ENCODE measurements at places on chromosomes 6 and 20.
A peak's percentile ranks its signal among the peaks of the same experiment; 100 is the strongest.

- peak; percentile 11 for DNase-seq
Measured at GRCh38 chr20:4369798-4370124, 351.9 kb upstream of the PRND start.

DNA sequence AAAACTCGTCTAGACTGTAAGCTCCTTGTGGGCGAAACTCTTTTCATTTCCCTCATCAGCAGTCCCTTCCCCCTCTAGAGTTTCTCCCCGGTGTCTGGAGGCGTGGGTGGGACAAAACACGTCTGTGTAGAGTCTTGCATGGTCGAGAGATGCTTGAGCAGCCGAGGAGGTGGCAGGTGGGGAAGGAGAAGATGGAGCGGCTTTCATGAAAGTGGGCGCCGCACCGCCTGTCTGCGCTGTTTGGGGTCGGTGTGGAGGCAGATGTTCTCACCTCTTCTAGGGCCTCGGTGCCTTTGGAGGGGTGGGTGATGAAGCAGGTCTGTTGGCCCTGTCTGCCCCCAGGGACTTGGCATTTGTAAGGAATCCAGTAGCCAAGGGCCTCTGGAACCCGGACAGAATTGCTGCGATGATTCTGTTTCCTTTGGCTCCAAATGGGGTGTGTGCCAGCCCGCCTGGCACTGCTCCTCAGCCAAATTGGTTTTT, 1.2 kb downstream of the BRPF3 start:
- DNase-seq = no peak

GRCh38 chr6:90442366-90442765, 144.5 kb downstream of the MAP3K7 start:
- DNase-seq = no peak

DNA sequence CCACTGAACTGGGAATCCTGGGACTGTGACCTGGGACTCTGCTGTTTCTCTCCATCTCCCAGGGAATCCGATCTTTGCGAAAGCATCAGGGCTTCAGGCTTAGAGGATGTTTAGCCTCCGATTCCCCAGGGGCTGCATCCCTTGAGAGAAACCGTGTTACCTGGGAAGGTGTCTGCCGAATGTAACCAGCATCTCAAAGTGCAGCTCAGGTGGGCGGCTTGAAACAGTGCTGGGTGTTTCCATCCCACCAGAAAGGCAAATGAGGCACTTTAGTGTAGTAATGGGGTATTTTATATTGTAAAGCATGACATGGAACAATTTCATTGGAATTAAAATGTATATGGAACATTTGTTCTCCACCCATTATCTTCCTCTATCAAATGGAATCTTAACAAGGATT, 15.2 kb downstream of the CDH4 start:
- DNase-seq = no peak

GRCh38 chr20:39751557-39752137, 789.5 kb downstream of the DHX35 start:
- DNase-seq = no peak

GRCh38 chr6:12483712-12484111, 193.6 kb downstream of the EDN1 start:
- DNase-seq = no peak

DNA sequence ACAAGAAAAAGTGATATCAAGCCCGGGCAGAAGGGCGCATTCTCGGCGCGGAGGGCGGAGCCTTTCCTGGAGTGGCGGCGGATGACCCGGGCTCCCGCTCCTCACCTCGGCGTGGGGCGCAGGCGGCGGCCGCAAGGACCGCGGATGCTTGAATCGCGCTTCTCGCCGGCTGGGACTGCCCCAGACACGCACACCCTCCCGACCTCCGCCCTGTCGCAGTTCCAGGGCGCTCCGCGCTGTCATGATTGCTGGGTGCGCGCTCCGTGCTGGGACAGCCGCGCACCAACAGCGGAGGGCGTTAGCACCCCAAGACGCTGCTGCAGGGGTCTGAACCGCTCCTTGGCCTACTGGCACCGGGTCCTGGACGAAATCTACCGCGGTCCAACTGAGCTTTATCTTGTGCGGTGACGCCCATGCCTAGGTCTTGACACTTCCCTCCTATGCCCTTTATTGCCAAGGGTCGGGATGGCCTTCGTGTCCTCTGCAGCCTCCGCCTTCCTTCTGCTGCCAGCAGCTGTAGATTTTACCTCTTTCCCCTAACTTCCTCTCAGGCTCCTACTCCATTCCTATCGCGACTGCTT, 43.3 kb downstream of the IRAK1BP1 start:
- DNase-seq = peak; percentile 20

GRCh38 chr6:143652841-143653331, 24.9 kb upstream of the PHACTR2 start:
- DNase-seq = no peak

DNA sequence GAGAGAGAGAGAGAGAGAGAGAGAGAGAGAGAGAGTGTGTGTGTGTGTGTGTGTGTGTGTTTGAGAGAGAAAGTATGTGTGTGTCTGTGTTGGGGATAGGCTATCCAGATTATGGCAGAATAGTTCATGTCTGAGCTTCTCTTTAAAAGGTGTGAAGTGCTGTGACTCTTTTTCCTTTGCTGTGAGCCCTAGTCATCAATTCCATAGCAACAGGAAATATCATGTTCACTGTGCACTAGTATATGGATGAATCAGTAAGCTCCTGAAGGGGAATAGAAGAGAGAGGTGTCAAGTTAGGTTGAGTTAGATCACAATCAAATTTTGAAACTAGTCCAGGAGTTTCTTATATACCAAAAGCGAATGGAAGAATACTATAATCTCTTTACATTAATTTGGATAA, 318.7 kb downstream of the RFPL4B start:
- DNase-seq = no peak

- no peak for DNase-seq
Measured at GRCh38 chr20:10067321-10067720, 32.5 kb downstream of the ANKEF1 start.

- no peak for DNase-seq
Measured at GRCh38 chr20:46056027-46056833, 27.2 kb downstream of the SLC12A5 start.

DNA sequence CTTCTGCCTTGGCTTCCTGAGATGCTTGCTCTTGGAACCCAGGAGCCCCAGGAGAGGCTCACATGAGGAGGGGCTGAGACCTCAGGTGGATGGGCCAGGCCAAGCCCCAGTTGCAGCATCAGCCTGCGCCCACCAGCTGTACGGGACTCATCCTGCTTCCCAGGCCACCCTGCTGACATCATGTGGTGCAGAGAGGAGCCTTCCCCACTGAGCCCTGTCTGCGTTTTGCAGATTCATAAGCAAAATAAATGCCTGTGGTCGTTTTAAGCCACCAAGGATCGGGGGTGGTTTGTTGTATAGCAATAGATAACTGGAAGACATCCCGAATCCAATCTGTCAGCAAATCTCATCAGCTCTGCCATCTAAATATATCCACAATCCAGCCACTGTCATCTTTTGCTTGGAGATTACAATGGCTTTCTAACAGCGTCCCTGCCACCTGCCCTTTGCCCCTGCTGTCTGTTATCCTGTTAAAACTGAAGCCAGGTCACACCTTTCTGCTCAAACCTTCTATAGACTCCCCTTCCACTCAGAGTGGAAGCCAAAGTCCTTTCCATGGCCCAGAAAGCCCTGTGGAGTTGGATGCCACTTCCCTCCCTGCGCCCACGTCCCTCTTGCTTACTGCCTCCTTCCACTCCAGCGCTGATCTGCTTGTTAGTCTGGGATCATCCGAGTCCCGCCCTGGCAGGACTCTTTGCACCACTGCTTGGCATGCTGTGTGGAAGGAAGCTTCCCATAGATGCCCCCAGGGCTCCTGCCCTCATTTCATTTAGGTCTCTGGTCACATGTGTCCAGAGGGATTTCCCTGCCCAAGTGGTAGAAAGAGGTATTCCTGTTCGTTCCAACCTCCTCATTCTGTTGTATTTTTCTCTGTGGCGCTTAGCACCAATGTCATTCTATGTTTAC, 24.0 kb upstream of the MLN start:
- no peak for DNase-seq

DNA sequence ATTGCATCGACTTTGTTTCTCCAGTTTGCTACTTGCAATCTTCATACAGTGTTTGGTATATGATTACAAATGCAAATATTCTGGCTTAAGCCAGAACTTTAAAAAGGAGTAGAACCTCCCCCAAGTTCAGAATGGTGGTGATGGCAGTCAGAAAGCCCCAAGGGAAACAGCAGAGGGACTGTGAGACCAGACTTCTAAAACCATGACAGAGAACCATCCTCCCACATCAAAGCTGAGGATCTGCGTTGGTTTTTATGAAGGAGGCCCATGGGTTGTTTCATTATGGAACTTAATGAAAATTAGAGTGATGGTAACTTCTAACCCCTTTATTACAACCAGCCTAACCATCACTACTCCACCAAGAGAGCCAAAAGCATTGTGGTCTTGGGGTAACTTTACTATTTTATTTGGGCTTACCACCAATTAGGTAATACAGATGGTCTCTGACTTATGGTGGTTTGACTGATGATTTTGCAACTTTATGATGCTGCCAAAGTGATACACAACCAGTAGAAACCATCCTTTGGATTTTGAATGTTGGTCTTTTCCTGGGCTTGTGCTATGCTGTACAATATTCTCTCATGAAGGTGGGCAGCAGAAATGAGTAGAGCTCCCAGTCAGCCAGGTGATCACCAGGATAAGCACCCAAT, 10.9 kb upstream of the MRS2 start:
- DNase-seq = no peak
